ENCODE measurements at places on chromosomes 12 and 14.

DNA sequence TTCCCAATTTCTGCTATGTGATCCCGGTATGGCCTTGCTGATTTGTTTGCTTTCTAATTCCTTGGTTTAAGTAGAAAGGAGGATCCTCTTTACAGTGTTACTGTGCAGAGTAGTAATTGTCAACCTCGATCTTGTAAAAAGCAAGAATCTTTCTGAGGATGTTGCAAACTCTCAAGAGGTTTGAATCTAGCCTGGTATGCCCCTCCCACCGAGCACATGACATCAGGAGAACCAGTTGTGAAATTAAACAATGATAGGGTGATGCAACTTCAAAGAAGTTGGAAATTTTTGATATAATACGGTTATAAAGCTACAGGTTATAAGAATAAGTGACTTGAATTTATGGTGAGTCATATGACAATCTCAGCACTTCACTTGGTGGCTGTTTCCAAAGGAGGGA lies 35.0 kb upstream of the FUT8 start:
- DNase-seq, result no peak

DNA sequence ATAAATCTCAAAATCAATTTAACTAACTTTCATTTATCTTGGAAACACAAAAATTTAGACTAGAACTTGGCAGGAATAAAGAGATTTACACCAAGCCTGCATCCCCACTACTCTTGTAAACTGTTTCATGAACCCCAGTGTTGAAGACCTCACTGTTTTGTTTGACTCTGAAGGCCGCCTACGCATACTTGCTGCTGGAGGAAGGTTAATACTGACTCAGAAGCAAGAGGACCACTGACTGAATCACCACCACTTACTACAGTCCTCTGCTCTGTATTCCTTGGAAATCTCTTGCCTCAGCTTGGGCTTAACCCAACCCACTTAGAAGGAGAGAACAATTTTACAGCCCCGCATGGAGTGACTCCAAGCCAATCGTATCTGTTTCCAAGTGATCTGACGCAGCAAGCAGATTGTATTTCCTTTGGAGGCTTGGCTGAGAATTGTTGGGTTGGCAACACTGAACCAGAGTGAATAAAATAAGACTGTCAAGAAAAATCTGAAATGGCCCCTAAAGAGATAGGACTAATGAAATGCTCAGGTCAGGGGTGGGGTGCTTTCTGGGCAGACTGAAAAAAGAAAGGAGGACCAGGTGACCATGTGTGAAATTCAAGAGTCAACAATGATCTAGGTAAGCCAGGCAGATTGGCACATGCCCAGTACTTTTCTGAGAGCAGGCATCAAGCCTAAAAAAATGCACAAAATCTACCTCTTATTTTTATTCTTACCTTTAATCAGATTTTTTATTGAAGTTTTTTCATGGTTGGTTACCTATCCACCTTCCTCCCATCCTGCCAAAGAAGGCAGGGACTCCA lies 248.6 kb downstream of the ZFP36L1 start:
- peak; percentile 53 for DNase-seq

GRCh38 chr12:116687888-116688287 lies 50.0 kb downstream of the SPRING1 start:
- no peak for DNase-seq

- peak; percentile 73 for DNase-seq
These were observed 51.3 kb downstream of the IFNG-AS1 start for GRCh38 chr12:68040450-68041075.

GRCh38 chr14:97657609-97658008 lies 860.4 kb downstream of the VRK1 start:
- DNase-seq, result no peak

- no peak for DNase-seq
These were observed 49.4 kb upstream of the ZFP36L1 start for GRCh38 chr14:68842298-68842697.

DNA sequence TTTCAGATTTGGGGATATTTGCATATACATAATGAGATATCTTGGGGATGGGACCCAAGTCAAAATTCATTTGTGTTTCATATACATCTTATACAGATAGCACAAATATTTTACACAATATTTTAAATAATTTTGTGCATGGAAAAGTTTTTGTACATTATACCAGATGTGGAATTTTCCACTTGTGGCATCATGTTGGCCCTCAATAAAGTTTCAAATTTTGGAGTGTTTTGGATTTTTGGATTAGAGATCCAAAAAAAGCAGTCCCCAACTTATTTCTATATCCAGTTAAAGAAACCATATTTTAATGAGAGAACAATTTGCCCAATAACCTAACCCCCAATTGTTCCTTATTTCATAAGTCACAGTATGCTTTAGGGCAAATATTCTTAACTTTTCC lies 4.5 kb downstream of the GNPNAT1 start:
- no peak for DNase-seq

GRCh38 chr12:117045160-117046010 lies 53.8 kb downstream of the TESC start:
- DNase-seq, result peak; percentile 19

- DNase-seq, result no peak
These were observed 1177.6 kb downstream of the GALC start for GRCh38 chr14:86815341-86815740.

GRCh38 chr14:58636129-58636528 lies 1.6 kb upstream of the DACT1 start:
- DNase-seq, result no peak

DNA sequence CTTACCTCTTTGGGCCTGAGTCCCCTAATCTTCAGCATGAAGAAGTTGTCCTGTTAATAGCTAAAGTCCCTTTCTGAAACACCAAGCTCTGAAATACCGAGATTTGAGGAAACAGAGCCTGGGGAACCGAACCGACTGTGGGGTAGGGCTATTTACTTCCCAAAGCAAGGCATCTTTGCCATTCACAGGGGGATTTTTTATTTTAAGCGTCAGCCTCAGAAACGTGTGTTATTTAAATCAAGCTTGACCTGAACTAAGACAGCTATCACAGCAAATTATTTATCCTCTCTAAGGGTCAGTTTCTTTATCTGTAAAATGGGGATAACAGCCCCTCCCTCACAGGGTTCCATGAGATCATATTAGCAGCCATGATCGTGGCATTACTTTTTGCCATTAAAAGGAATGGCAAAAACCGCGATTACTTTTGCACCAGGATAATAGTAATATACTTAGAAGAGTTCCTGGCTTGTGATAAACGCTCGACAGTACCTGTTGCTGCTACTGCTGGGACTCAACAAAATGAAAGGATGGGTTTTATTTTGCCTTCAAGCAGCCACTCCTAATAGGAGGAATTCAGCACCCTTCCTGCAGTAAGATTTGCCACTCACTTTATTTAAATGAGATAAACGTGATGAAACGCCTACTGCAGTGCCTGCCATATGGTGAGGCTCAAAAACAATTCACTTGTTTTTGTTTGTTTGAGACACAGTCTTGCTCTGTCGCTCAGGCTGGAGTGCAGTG lies 1.3 kb upstream of the CORO1C start:
- no peak for DNase-seq

DNA sequence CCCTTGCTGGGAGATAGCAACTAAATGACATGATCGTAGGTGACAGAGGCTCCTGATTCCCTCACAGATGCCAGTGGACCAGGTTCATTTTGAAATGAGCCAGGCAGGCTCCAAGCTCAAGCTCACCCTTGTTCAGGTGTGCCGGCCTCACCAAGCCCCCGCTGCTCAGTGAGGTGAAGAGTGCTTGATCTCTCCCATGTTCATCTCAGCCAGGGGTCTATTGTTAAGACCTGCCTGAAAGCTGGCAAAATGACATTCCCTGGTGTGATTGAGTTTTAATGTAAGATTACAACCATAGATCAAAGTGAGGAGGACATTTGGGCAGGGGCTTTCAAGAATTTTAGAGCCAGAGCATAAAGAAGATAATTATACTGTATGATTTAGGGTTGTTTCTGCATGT lies 497.9 kb downstream of the EGLN3 start:
- no peak for DNase-seq

DNA sequence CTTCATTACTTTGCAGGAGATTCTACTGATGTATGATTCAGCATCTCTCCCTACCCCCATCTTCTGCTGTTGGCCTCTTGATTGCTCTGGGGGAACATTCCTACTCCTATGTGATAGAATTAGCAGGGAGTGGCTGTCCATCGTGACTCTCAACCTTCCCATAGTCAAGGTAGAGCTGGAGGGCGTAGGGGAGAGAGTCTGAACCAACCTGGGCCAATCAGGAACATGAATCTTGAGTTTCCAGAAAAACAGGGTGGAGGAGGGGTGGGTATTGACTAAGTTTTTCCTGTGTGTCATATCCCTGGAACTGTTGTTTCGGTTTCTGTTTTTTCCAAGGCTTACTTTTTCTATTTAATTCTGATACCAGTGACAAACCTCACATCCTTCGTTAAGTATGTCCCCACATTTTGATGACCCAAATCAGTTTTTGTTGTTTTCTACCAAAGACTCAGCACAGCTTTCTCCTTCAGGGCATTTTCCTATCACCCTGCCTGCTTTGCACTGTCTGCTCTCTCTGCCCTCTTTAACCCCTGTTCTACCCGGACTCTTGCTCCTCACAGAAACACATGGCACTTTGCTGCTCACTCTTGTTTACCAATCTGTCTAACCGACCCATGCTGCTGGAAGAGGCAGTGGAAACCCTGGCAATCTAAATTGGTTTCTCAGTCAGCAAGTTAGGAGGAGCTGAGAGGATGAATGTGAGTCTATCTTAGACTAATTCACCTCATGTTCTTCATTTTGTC lies 1428.3 kb downstream of the AACS start:
- no peak for DNase-seq

DNA sequence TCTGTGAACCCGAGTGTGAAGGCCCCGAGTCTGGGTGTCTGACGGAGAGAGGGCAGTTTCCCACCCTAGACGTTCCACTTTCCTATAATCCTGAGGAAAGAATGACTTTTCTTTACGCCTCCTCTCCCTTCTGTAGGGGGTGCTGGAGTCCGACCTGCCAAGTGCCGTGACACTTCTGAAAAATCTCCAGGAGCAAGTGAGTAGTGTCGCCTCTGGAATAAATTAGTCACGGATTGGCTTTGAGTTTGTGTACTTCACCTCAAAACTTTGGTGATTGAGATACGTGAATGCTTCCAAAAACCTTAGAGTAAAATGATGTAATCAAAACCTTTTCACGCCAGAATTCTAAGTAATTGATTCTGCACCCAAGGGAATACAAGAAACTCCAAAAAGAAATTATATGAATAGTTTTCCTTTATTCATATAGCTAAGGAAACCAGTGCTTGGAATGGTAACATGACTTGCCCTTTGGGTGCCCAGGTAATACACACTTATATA lies 452 bp downstream of the NGDN start:
- no peak for DNase-seq

DNA sequence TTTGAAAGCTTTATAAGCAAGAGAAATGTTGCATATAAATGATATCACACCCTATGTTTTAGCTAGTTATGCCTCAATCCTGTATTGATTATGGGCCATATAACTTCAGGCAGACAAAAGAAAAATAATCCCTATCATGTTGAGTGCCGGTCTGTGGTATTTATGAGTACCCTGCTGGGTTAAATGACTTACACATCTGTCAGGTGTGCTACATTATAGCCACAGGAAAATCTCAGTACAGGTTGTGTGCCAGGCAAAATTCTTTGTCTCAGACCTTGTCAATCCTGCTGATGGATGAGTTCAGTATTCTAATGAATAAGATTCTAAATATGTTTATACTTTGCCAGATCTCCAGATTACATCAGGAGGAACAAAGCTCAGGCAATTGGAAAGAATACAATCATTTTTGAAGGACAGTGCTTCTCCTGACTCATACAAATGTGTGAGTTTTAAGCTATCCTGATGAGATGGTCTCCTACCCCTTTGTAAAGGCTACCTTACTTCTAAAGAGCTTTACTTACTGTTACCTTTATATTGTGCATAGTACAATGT lies 109.8 kb upstream of the FOXG1 start:
- DNase-seq, result no peak

GRCh38 chr14:71362920-71363584 lies 455.8 kb downstream of the PCNX1 start:
- DNase-seq, result no peak

DNA sequence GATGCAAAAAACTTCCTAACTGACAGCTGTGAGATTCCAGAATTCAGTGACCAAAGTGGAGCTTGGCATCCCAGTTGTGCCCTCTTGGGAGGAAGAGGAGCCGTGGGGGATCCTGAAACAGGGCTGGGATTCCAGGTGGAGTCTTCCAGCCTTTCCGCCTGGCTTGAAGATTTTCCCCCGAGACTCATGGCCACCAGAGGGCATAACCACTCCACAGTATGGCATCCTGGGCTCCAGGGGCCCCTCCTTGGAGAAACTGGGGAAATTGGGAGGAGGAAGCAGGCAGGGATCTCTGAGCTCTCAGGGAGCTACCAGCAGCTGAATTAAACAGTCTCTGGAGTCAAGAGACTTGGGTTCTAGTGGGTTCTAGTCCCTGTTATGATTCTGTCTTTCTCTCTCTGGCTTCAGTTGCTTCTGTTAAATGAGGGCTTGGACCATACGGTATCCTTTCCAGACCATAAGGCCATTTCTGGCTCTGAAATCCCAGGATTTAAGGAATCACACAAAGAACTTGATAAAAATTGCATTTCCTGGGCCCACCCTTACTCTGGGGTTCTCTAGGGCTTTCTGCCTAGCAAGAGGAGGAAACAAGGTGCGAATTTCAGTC lies 2.6 kb upstream of the TAMALIN start:
- peak; percentile 72 for DNase-seq

GRCh38 chr14:76583805-76584204 lies 177.5 kb upstream of the VASH1 start:
- DNase-seq, result no peak

DNA sequence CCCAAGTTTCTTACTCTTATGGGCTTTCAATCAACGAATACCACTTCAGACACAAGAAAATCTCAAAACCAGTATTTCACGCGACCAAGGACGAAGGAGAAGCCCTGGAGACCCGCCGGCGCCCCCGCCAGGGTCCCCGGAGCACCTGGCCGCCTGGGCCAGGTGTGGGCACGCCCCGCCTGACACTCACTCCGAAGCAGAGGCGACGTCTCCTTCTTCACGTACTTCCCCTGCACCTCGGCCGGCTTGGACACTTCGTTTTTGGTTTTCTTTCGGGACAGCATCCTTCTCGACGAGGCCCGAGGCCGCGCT lies 466 bp downstream of the SAV1 start:
- no peak for DNase-seq

GRCh38 chr12:22662356-22662755 lies 37.4 kb downstream of the ETNK1 start:
- DNase-seq, result no peak

GRCh38 chr14:80419769-80420168 lies 208.5 kb upstream of the DIO2 start:
- no peak for DNase-seq

GRCh38 chr12:17416748-17417147 lies 673.2 kb downstream of the RERGL start:
- no peak for DNase-seq

DNA sequence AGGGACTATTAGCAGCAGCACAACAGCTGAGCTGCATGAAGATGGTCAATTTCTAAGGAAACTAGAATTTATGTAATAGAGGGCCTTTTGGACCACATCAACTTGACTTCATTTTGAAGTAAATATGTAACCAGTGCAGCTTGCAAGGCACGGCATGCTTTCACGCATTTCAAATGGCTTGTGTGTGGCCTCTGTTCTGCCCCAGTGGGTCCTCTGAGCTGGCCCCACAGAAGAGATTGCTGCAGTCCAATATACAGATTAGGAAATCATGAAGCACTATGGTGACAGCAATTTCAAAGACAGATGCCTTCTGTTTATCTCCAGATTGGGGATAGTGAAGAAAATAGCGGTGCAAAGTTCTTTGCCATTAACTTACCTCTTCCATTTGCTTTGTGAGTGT lies 101.4 kb downstream of the PDZRN4 start:
- DNase-seq, result no peak

- DNase-seq, result no peak
These were observed 19.3 kb downstream of the CYP46A1 start for GRCh38 chr14:99703381-99703780.

All from globus pallidus (tissue), 1 donor.